Sigmoid colon (tissue), 7 donors: ENCODE measurements at places on chromosomes 11 and 22.

DNA sequence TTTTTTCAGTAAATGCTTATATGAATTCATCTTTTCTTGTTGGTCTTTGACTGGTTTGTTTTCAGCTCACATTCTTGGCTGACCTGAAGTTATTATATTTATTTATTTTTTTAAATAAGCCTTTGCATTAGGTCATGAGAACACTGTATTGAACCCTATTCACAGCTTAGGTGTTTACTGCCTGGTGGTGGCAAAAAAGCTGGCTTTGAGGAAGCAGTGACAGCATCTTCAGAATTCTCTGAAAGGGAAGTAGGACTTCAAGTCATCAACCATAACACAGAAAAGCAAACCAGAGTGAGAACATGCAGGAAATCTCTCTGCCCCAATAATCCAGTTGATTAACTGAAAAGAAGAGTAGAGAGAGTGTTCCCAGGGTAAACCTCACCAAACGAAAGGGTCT lies 30.3 kb upstream of the MMP13 start:
- no peak for DNase-seq

- DNase-seq = no peak
Measured at GRCh38 chr11:124762105-124762623, at the start of gene ESAM. TSS of gene ESAM (minus strand) at chr11:124762290. CDS start at chr11:124762154, 136 bp downstream.

GRCh38 chr11:69617220-69617619 lies 23.7 kb upstream of the CCND1 start:
- no peak for DNase-seq

DNA sequence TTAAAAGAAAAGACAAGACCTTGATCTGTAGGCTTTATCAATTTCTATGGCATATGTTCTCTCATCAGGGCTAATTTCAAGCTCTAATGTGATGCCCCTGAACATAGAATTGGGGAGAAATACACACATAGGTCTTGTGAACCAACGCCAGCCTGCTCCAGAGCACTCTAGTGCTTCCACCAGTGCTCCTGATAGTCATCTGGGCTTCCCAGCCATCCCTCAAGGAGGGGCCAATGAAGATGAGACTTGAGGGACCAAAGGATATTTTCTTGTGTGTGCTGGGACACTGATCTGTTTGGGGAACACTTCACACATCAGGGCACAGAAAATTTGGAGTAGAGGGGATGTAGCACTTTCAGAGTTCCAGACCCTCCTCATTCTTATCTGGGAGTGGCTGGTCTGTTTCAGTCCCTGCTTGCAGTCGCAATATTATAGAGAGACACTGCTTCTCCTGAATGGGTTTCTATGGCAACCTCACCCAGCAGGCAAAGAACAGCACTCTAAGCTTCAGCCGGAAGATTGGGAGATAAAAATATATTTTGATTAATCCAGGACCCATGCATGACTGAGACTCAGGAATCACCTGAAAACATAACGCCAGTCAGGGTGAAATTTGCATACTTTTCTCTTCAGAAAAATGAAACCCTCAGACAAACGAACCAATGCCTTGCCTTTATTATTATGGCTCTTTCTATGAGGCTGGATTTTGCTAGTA lies 28.4 kb upstream of the SCN3B start:
- DNase-seq = no peak

GRCh38 chr22:19097518-19097917 lies 24.7 kb downstream of the DGCR2 start:
- peak; percentile 26 for DNase-seq

DNA sequence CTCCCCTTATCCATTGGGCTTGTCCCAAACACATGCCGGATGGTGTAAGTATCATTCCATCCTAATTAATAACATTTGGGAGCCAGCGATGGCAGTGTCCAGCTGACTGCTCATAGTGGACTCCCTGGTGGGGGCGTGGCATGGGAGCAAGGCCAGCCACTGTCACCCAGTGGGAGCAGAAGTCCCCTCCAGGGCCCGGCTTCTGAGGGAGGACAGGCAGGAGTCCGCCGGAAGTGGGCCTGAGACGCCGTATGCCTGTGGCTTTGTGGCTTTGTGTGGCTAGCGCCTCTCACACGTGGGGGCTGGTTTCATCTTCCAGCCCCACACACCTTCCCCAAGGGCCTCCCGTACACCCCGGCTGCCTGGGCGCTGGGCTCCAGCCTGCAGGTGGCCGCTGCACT lies 124.5 kb downstream of the KCNQ1 start:
- DNase-seq = peak; percentile 60

- no peak for DNase-seq
Measured at GRCh38 chr11:130644187-130644586, 195.7 kb downstream of the ADAMTS15 start.

DNA sequence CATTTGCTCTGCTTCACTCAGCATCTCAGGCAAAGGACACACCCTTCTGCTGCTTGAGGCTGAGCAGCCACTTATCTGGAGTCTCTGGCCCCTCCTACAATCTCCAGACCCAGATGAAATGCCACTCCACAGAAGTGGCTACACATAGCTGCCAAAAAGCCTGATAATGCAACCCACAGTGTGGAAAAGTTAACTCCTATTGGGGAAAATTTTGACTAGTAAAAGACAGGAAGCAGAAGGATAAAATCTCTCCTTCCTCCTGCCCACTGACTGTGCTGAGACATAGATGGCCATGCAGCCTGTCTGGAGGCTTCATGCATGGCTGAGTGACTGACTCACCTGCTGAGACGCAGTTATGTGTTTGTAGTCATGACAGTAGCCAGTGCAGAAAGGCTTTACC lies 92.3 kb upstream of the TEAD1 start:
- DNase-seq = no peak

- DNase-seq = no peak
Measured at GRCh38 chr11:117705866-117706265, 91.2 kb downstream of the DSCAML1 start.

- no peak for DNase-seq
Measured at GRCh38 chr11:111305876-111306275, 7.5 kb downstream of the POU2AF3 start.

- DNase-seq = peak; percentile 69
Measured at GRCh38 chr11:116232364-116232828, 540.4 kb downstream of the BUD13 start.

- no peak for DNase-seq
Measured at GRCh38 chr22:26990503-26991189, 333.3 kb downstream of the MIAT start.

DNA sequence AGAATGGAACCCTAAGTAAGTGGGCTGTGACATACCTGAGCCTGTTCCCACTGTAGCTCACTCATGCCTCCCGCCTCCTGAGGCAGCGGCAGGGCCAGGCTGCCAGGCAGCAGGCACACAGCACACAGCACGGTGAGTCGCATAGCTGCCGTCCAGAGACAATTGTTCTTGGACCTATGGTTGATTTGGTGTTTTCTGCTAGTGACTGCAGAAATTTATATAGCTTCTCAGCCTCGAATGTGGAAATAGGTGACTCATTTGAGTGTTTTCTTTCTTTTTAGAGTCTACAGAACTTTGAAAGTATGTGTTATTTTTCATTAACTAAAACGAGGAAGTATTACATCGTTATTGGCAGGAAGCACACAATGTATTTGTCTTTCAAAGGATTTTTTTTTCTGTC lies at the start of gene MMP7:
TSS of gene MMP7 (minus strand) at position 190 of the 400 bp plus-strand sequence. CDS start at position 143, 47 bp downstream.
- DNase-seq = no peak
